Dermis microvascular lymphatic vessel endothelial cell (primary cell): ENCODE measurements at places on chromosomes 1 and 21. TPM values are rescaled to one million over a fixed set of nuclear protein-coding genes. Genes with fewer than 3 reads are reported as not detected.

- no peak for DNase-seq
Observed at GRCh38 chr1:6267686-6268322, 6.9 kb upstream of the GPR153 start.

- peak; percentile 63 for DNase-seq
Observed at GRCh38 chr1:225655509-225656258, 2.8 kb upstream of the ENAH start.

DNA sequence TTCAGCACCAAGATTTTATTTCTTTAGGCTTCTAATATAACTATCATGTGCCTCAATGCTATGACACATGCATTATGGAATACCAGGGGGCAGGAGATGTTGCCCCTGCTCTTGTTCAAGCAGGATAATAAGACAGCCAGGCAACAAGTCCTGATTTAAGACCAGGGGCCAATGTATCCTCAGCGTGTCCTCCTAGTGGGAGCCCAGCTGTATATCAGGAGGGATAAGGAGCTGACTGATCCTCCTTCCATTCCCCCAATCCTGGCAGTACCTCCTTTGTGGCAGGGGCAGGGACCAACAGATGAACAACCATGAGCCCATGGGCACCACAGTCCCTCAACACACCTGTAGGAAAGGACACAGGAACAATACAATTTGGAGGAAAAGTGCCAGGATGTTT is 29.3 kb downstream of the SORT1 start:
- DNase-seq = no peak

DNA sequence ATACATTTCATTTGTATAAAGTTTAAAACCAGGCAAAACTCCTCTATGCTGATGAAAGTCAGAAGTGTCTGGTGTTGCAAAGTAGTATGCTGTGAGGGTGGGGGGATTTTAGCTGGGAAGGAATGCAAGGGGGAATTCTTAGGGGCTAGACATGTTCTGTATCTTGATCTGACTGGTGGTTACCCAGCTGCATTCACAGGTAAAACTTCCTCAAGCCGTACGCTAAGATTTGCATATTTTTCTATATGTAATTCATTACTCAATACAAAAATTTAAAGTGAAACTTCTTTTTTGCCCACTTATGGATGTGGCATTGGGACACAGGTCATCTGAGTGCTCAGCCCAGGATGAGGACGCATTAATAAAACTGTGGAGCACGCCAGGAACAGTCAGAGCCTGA is 323.3 kb downstream of the PAPPA2 start:
- DNase-seq = no peak

LRRC39 gene
- total RNA-seq = under 0.01 TPM in 1 of 2 replicates, not detected in the other
